ENCODE measurements at places on chromosomes 2 and 18.

DNA sequence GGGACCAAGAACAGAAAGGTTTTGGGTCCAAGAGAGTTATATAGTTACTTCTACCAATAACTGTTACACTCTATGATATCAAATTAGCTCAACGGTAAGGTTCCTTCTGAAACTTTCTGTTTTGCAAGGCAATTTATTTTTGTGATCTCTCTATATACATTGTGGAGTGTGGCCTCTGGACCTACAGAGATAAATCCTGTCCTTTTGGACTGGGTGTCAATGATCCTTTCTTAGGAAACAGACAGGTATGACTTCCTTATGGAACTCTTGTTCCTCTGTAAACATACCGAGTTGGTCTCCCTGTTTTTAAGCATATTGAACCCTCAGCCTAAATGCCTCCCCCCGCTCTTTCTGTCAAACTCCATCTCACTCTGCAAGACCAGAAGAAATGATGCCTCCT, 1117.8 kb downstream of the BCL11A start:
- no peak for DNase-seq

DNA sequence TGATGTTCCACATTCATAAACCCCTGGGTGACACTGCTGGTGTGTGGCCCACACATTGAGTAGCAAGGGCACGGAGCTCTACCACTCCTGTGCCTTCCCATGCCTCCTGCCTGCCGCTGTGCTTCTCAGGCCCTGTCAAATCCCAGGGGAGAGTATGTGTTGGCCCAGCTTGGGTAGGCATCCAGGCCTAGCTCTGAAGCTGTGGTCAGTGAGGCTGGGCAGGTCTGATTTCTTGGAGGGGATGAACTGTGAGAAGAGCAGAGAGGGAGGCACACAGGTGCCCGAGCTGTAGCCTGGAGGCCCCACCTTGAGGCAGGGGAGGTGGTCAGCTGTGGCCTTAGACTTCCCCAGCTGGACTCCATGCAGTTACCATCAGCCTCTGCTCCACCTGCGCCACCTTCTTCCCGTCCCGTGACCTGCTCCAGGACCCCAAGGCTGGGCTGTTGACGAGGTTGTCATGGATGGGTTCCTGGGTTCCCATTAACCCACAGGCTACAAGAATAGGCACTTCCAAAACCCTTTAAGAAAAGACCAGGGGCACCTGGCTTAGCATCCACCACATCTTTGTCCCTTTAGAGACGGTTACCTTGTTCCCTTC, 23.6 kb downstream of the MCFD2 start:
- DNase-seq = no peak

- DNase-seq = no peak
These were observed 10.5 kb downstream of the RNF144A start for GRCh38 chr2:6927753-6928152.

- DNase-seq = no peak
These were observed 184.7 kb downstream of the SMAD7 start for GRCh38 chr18:48766026-48766425.

- no peak for DNase-seq
These were observed 262.4 kb upstream of the CHST9 start for GRCh38 chr18:27447451-27447881.

- no peak for DNase-seq
These were observed 67.6 kb downstream of the MIB1 start for GRCh38 chr18:21808185-21808584.

DNA sequence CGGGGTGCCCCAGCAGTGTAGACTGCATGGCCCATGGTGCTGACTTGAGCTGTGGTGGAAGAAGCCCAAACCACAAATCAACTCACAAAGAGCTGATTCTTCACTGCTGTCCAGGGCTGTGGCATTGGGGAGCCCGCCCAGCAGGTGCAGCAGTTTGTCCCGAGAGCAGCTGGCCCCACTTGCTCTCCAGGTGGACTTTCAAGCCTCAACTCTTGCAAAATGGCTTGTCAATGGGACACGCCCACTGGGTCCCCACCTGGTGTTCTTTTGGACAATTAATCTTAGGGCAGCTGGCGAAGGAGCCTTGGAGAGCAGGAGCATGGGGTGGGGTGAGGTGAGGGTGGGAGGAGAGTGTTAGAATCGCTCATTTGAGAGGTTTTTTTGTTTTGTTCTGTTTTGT, 117.9 kb downstream of the MYCN start:
- DNase-seq = no peak
